ENCODE measurements at places on chromosomes 2 and 18.

DNA sequence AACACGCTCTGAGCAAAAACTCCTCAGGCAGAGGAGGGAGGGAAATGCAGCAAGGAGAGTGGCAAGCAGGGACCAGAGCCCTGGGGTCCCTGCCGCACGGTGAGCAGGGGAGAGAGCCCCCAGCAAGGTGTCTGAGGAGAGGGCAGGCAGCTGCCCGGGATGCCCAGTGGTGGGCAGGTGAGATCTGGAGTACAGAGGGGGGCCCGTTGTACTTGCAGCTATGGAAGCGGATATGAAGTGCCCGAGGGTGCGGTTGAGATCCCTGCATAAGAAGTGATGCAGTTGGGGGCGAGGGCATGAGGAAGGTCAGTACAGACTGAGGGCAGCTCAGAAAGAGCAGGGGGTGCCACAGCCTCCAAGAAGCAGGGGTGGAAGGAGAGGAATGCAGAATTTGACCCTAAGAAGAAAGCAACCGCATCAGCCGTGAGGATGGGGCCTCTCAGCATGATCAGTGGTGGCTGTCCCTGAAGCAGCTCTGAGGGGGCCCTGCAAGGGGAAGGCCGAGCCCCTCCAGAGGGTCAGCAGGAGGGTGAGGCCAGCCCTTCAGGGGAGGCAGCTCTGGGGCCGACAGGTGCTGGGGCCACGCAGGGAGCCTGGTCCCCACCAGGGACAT, 29.4 kb downstream of the MTERF4 start:
- no peak for DNase-seq

- no peak for DNase-seq
Measured at GRCh38 chr2:151367571-151367970, 10.2 kb downstream of the TNFAIP6 start.

GRCh38 chr2:8566774-8567468, 114.9 kb upstream of the ID2 start:
- no peak for DNase-seq

- peak; percentile 91 for DNase-seq
Measured at GRCh38 chr18:76565238-76566173, 70.5 kb upstream of the ZNF516 start.

DNA sequence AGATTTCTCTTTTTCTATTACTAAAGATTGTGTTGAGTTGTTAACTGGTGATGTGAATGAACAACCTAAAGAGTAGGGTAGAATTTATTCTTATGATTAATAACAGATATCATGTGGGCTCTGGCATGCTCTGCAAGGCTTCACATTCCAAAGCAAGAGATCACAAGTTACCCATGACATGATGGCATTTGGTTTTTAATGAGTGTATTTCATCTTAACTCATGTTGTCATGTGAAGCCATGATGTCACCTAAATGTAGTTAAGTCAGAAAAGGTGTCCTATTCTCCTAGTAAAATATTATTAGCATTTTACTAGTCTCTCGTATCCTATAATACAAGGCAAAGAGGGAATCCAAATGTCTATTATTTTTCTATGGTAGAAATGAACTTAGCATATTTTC, 678.0 kb downstream of the ARHGAP15 start:
- DNase-seq: no peak

GRCh38 chr2:75790121-75790813, 79.6 kb upstream of the GCFC2 start:
- DNase-seq: no peak
